T-cell (primary cell): ENCODE measurements at places on chromosomes 12 and 14.

DNA sequence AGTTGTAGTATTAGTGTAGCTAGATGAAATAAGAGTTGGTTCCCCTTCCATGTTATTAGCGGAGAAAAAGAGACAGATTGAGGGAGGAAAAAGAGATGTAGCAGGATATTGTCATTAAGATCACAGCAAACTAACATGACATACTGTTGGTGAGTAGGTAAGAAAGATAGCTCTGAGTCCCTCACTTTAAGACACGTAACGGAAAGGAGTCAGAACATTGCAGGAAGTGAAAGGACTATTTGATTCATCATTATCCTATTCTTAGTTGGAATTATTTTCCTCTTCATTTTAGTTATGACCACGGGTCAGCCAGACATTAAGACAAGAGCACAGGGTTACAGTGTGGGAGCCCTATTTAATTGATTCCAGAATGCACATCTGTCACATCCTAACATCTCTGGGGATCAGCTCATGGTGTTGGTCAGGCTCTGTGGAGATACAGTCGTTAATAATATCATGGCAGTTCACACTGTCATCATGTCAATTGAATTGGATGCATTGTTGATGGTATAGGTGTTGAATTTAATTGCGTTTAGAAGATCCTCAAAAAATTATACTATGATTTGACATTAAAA is 55.0 kb downstream of the TMX1 start:
- DNase-seq = no peak

GRCh38 chr12:94762259-94762942 is 112.0 kb upstream of the TMCC3 start:
- DNase-seq = no peak

GRCh38 chr12:131894981-131895639 is 688 bp downstream of the ULK1 start:
- DNase-seq = no peak

GRCh38 chr12:71142016-71142415 is 15.8 kb downstream of the TSPAN8 start:
- no peak for DNase-seq

GRCh38 chr12:63006536-63006935 is 71.6 kb upstream of the PPM1H start:
- DNase-seq = no peak

DNA sequence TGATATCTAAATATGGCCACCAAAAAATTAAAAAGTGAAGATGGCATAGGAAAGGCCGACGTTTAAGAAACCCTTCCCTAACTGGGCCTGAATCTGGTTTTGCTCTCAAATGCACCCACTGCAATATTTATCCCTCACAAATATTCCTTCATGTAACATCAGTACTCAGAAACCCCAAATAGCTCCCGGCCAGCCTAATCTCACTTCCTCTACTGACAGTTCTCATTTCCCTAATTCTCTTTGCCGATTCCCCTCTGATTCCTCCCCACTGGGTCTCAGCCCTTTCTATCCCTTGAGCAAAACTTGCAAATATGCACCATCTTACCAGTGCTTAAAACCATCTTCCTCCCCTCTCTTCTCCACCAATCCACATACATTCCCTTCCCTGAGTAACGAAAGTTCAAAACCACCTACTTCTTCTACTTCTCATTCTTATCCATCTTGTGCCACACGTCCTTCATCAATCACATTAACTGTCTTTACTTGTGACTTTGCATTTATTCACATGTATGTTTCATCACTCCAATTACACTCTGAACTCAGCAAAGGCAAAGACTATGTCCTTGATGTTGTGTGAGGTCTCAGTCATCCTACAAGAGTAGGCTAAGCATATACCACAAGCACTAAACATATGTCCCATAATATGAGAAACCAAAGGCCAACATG is 23.1 kb downstream of the KCNK10 start:
- DNase-seq = no peak

DNA sequence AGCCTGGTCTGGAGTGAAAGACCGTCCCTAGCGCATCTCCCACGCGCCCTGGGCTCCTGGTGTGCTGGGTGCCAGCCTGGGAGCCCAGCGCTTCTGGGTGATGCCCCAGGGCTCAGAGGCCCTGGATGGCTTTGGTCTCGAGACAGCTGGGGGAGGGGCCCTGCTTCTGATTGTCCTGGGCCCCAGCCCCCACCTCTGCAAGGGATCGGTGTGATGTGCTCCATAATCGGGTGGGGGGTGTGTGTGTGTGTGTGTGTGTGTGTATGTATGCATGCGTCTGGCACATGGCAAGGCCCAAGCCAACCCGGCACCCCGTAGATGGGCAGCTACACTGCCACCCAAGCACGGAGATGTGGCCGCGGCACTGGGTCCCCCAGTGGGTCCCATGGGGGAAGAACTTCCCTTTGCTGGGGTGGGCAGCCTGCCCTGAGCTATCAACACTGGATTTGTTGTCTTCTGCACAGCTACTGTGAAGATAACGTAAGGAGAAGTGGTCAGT is 3.1 kb downstream of the ZBTB42 start:
- DNase-seq = no peak

GRCh38 chr12:63154560-63154959 is 3.6 kb upstream of the AVPR1A start:
- DNase-seq = no peak

DNA sequence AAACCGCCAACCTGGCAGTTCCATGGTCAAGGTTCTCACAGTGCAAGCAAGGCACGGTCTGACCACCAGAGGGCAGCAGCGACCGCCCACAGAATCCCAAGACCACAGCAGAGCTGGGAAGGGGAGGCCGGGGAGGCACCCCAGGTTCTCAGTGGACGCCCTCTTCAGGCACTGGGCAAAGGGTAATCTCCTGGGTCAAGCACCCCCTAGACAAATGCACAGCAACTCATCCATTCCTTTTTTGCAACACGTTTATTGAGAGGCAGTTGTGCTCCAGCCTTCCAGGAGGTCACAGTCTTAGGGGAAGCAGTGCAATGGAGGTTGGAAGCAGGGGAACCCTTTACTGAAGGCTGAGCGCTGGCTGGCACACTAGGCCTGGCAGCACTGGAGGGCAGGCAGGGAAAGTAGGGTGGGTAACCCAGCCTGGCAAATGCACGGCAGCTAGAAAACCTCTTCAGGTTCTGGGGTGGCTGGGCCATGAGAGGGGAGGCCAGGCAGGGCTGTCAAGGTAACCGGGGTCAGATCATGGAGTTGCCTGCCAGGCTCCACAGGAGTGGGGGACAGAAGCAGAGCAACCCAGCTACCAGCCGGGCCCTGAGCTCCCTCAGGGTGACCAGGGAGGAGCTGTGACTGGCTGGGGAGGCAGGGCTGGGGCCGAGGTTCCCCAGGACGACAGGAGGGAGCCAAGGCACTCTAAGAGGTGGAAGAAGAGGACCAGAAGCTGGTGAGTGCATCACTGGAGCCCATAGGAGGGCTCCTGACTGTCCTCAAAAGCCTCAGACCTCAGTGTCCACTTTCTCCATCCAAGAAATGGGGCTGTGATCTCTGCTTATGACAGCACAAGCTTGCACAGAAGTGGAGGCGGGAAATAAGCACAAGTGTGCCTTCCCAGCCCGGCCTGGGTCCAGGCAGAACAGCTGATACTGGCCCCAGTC is 1.8 kb upstream of the RHOF start:
- peak; percentile 77 for DNase-seq

GRCh38 chr12:93745286-93745685 is 68.1 kb downstream of the CRADD start:
- DNase-seq = no peak

DNA sequence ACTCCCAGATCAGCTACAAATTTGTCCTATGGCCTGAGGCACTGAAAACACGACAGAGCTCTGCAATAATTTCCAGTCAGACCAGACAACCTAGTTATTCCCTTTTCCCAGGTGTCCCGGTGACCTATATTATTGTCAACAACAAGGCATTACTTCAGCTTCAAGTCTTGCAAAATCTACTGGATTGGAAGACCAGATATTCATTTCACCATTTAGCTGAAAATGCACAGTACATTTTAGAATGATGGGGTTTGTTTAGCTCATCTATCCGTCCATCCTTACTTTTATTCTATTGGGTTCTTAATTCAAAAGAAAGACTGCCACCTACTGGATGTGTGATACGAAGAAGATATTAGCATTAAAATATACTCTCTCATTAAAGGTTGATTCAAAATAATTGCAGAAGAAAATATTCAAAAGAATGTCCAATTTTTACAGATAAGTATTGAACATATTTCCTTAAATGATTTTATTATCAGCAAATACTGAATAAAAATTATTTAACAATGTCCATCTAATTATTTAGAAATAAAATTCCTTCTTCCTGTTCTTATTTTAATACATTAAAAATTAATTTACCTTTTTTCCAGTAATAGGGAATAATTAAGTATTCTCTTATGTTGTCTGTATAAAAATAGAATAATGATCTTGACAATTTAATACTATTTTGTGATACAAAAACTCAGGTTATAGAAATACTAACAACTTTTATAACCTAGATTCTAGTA is 244.9 kb upstream of the LRIG3 start:
- DNase-seq = no peak

DNA sequence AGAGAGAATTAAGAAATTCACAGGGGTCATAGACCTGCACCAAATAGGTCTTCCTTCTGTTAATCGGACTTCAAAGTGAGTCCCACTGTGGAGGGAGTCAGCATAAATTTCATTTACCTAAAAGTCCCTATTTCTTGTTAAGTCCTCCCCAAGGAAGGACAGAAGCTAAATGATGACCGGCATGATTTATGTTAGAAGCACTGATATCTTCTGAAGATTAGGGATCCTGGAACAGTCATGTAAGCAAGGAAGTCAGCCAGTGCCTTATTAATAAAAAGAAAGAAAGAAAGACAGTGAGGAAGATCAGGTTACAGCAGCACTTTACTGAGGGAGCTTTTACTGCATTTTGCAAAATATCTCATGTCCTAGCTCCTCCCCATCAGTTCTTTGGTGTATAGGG is 287.5 kb downstream of the FOXG1 start:
- DNase-seq = no peak

- DNase-seq = no peak
Measured at GRCh38 chr12:111310076-111310870, 58.6 kb downstream of the PHETA1 start.

DNA sequence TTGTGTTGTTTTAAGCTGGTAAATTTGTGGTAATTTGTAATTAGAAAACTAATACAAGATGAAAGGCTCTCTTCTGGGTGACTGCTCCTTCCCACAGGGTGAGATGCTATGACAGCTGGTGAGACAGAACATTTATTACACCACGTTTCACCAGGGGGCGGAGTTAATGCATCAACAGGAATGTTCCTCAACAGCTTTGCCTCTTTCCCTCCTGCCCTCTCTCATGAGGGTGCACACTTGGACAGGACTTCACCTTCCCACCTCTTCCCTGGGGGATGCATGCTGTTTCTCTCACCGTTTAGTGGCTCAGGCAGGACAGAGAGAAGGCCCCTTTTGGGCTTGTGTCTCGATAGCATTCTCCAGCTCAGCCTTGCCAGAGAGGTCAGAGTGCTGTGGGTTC is 13.4 kb upstream of the PPP1R1A start:
- no peak for DNase-seq

- no peak for DNase-seq
Measured at GRCh38 chr12:115411121-115411520, 727.1 kb upstream of the TBX3 start.

GRCh38 chr14:73746520-73747378 is 32.6 kb upstream of the PNMA1 start:
- no peak for DNase-seq

GRCh38 chr12:46071335-46071734 is 81.0 kb upstream of the SCAF11 start:
- no peak for DNase-seq

DNA sequence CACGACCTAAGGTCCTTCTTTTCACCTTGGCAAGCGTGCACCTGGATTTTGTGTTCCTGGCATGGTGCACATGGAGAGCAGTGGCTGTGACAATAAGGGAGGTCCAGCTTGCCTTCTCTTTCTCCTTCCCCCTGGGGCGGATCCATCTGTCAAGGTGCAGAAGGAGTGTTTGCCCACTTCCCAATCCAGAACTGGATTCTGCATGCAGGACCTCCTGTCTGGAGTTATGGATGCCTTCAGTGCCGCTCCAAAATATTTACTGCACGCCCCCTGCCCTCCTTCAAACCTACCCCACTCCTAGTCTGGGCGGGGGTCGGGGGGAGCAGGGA is 192.7 kb downstream of the DPF3 start:
- DNase-seq = no peak

- no peak for DNase-seq
Measured at GRCh38 chr12:21614506-21614905, 9.9 kb upstream of the GYS2 start.

DNA sequence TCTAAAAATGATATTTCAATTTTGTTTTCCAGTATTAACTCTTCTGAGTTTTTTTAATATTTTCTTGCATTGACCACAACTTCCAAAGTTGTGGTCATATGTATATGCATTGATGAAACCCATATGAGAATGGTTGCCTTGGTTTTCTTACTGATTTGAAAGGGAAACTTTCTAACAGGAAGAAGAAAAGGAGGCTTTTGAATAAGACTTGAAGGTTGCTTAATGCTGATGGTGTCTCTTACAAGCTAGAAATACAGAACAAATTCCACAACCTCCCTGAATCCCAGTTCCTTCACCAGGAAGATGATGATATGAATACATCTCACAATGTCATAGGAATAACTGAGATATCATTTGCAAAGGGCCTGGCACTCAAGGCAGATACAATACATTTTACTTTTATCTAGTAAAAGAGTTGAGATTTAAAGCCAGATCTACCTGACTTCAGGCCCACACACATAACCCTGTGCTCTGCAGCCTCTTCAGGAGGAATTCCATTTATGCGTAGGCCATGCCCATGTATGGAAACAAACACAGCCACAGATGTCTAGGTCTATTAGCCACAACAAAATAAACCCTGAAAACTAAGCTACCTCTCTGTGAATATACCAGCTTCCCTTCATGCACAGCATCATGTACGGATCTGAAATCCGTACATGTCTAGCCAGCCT is 165.4 kb upstream of the PLEKHG7 start:
- no peak for DNase-seq

GRCh38 chr14:89248411-89249064 is 168.5 kb downstream of the FOXN3 start:
- DNase-seq = no peak

GRCh38 chr14:91493169-91493568 is 16.9 kb downstream of the PPP4R3A start:
- no peak for DNase-seq

- no peak for DNase-seq
Measured at GRCh38 chr12:111353603-111354295, 15.1 kb downstream of the PHETA1 start.

DNA sequence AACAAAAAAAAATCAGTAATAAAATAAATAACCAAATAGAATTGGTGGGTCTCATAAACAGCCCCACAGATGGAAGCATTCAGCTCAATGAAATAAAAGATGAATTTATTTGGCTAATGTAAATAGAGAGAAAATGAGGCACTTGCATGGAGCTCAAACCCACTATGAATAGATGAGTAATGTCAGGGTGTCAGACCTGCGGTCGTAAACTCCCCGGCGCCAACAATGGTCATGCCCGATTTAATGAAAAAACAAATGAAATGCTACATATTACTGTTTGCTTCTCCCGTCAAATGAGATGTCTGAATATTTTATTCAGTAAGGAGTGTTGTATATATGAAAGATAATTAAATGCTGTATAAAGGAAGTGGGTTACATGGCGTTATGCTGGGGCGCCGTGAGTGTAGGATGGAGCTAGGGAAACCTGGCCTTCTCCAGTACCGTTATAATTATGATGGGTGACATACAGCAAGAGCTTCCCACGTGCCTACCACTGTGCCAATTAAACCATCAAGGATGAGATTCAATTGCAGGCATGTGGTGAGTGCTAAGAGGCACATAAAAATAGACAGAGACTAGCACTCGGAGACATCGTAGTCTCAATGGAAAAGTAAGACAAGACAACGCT is 648.1 kb downstream of the BCL11B start:
- DNase-seq = no peak

GRCh38 chr14:34107441-34107840 is 156.6 kb upstream of the EGLN3 start:
- DNase-seq = no peak
